Progenitor cell of endocrine pancreas (in vitro differentiated cells): ENCODE measurements at places on chromosomes 1 and 21. TPM values are rescaled to one million over a fixed set of nuclear protein-coding genes. Genes with fewer than 3 reads are reported as not detected.

DNA sequence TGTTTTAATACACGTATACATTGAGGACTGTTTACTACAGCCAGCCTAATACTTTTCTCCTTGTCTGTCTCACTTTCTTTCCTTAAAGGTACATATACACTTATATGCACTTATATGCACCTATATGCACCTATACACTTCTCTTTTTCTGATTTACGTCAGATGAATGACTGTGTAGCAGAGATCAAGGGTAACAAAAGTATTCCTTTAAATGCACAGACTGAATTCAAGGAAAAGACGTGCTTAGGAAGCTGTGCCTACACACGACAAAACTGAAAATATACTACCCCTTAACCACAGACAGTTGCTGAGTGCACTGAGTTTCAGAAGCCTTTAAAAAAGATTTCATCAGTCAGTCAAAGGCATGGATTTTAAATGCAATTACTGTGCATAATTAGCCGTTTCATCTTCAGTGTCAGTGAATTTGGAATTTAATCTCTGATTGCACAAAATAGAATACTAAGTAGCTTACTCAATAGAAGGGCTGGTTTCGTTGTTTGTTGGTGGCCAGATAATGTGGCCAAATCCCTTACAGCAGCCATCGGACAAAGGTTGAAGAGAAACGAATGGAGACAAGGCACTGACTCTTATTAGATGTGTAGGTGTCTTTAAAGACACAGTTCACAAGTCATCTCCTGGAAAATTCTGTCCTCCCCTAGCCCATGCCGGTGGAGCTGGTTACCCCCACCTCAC lies 38.3 kb upstream of the TARBP1 start:
- DNase-seq = no peak

DNA sequence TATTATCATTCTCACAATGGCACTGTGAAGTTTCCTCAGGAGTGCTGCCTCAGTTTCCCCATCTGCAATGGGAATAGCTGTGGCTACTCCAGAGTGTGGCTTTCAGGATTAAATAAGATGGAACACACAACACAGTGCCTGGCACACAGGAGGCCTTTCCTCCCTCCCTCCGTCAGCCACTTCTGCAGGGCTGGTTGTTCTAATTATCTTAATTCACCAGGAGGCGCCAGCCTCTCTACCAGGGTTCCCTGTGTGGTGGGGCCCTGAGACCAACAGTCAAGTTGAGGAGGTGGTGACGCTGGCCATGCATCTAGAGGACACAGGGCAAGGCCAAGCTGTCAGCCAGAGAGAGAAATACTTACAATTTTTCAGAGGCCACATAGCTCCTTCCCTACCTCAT lies 6.3 kb upstream of the FOXO6 start:
- no peak for DNase-seq

- no peak for DNase-seq
Measured at GRCh38 chr1:16903054-16903453, 7.3 kb downstream of the RNU1-2 start.

GRCh38 chr1:166069390-166069789 lies 97.4 kb downstream of the FAM78B start:
- DNase-seq = peak; percentile 26

GRCh38 chr1:159783724-159784123 lies 3.0 kb downstream of the DUSP23 start:
- no peak for DNase-seq

DNA sequence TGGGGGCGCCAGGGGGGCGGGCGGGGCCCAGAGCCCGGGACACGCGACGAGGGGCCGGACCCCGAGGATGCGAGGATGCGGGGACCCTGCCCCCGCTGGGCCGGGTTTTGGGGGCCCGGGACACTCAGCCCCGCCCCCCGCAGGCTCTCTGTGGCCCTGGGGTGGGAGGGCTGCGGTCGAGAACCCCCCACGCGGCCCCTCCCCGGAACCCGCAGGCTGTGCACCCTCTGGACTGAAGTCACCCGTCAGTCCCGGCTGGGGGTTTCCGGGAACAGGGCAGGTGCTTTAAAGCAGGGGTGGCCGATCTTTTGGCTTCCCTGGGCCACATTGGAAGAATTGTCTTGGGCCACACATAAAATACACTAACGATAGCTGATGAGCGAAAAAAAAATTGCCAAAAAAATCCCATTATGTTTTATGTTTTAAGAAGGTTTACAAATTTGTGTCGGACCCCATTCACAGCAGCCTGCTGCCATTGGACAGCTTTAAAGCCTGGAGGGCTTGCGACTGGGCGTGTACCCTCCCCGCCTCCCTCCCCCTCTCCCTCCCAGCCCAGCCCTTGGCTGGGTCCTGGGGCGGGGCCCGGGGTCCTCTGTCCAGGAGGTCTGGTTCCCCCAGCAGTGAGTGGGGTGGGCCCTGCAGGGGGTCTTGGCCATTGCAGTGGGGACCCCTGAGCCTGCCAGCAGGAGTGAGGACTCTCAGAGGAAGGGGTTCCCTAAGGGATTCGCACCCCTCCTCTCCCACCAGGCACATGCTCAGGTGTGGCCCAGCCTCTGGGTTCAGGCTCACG lies 21.6 kb upstream of the C1orf159 start:
- DNase-seq = no peak

GRCh38 chr1:173205146-173206051 lies 1.7 kb downstream of the TNFSF4 start:
- no peak for DNase-seq

DNA sequence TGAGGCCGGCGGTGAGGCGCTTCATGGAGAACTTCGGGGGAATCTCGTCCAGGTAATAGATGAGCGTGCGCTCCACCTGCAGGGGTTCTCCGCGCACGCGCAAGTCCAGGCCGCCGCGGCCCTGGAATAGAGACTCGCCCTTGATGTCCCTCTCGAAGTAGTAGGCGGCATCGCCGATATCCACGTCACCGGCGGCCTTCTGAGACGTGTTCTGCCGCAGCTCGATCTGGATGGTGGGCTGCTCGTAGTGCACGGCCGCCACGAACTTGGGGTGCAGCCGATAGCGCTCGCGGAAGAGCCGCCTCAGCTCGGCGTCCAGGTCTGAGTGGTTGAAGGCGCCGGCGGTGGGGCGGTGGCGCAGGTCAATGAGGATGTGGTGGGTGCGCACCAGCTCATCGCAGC lies 726 bp downstream of the TACSTD2 start:
- DNase-seq = no peak

GRCh38 chr21:27953340-27954045 lies 986.6 kb upstream of the ADAMTS5 start:
- no peak for DNase-seq

DNA sequence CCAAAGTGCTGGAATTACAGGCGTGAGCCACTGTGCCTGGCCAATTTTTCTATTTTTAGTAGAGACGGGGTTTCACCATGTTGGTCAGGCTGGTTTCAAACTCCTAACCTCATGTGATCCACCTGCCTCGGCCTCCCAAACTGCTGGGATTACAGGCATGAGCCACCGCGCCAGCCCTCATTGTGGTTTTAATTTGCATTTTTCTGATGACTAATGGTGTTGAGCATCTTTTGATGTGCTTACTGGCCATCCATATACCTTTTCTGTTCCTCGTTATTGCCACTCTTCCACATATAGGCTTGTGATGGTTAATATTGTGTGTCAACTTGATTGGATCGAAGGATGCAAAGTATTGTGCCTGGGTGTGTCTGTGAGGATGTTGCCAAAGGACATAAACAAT lies 17.4 kb upstream of the ENAH start:
- no peak for DNase-seq

DNA sequence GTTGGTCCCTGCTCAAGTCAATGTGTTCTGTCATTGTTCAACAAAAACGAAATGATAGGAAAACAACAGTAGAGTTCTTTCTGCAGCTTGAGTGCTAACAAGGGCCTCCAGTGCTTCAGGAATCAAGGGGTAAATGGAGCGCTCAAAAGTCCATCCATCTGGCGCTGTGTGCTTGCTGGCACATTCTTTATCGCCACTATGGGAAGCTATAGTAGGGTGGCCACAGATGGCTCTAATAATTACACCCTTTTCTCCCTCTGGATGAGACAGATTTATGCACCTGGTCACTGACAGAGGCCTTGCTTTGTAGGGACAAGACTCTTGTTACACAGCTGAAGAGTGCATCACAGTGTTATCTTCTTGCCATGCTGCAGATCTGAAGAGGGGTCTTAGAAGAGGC lies 136.0 kb downstream of the GDAP2 start:
- no peak for DNase-seq

Gene RGSL1
- total RNA-seq = not detected in 2 replicates

Gene FCER1G
- total RNA-seq = 0.60 and 1.5 TPM in 2 replicates

Gene TAF5L
- total RNA-seq = 21.0 and 21.4 TPM in 2 replicates

Gene CSMD2
- 0.11 and 0.38 TPM in 2 replicates for total RNA-seq

Gene TNFAIP8L2
- not detected in 2 replicates for total RNA-seq

Gene TNFRSF4
- total RNA-seq = 0.33 and 0.38 TPM in 2 replicates

Gene PGBD5
- 12.6 and 16.2 TPM in 2 replicates for total RNA-seq

Gene RAB13
- total RNA-seq = 83.3 and 90.4 TPM in 2 replicates

Gene VSIG8
- total RNA-seq = 0.20 TPM in 1 of 2 replicates, not detected in the other

Gene CFAP298
- 52.4 and 57.8 TPM in 2 replicates for total RNA-seq

Gene ETV3L
- total RNA-seq = 0.67 and 0.72 TPM in 2 replicates
